BJ (cell line): ENCODE measurements at places on chromosomes 11 and 22.

DNA sequence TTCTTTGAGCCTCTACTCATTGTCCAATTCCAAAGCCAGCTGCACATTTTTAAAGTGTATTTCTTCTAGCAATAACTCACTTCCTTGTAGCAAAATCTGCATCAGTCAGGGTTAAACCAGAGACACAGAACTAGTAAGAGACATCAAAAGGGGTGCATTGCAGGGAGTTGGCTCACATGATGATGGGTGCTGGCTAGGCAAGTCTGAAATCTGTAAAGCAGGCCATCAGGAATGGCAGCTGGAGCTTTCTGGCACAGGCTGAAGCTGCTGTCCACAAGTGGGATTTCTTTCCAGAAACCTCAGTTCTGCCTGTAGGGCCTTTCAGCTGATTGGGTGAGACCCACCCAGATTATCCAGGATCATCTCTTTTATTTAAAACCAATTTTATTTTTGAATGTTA lies 698.1 kb downstream of the NTM start:
- no peak for DNase-seq

DNA sequence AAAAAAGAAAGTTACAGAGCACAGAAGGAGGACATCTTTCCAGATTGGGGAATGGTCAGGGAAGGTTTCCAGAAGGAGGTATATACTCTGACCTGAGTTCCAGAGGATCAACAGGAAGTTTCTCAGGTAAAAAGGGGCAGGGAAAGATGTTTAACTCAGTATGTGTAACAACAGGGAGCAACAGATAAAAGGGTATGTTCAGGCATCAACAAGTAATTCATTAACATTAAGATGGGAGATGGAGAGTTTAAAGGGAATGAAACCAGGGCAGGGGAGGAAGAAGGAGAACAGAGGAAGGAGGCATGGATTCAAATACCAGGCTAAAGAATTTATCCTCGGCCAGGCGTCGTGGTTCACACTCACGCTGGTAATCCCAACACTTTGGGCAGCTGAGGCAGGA lies 2.5 kb upstream of the DENND5A start:
- no peak for DNase-seq

DNA sequence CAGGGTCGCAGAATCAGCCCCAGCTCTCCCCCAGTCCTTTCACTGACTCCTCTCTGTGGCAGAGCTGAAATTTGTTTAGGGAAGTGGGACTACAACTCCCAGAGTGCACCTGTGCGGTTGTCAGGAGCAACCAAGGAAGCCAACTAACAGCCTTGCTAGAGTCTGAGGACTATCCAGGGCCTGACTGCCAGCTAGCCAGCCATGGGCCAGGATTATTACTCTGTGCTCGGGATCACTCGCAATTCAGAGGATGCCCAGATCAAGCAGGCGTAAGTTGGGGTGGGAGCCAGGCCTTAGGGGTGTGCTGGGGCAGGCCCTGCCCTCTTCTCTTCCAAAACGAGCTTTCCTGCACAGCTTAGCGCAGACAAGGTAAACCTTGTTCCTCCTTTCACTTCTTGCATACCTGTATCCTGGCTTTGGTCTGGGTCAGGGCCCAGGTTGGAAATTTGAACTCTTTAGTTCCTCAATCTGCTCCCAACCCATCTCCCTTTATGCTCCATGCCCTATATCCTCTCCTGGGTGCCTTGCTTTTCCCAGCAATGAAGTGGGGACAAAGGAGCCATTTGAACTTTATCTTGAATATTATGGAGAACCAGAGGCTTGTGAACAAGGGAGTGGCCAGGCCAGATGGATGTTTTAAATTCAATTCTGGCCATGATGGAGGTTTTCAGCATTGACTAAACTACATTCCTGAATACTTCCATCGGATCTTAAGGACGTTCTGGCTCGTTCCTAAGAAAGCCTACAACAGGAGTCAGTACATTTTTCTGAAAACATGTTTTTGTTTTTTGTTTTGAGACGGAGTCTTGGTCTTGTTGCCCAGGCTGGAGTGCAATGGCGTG lies at the start of gene DNAJB13:
DNAJB13 (plus strand) TSS at position 158 of the 842 bp plus-strand sequence; CDS start at position 202, 44 bp downstream.
- DNase-seq, result no peak

DNA sequence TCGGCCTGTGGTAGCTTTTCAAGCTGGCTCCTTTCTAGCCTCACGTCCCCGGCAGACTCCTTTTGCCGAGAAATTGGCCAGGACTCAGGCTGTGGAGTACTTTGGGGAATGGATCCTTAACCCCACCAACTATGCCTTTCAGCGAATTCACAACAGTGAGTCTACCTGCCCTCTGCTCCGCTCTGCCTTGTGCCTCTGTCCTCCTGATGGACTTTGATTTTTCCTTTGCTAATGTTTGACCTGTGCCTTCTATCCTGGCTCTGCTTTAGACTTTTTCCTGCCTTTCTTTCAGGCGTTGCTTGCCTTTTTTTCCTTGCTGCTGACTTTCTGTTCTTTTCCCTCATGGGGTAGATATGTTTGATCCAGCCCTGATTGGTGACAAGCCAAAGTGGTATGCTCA lies 12.5 kb downstream of the MADD start:
- no peak for DNase-seq

DNA sequence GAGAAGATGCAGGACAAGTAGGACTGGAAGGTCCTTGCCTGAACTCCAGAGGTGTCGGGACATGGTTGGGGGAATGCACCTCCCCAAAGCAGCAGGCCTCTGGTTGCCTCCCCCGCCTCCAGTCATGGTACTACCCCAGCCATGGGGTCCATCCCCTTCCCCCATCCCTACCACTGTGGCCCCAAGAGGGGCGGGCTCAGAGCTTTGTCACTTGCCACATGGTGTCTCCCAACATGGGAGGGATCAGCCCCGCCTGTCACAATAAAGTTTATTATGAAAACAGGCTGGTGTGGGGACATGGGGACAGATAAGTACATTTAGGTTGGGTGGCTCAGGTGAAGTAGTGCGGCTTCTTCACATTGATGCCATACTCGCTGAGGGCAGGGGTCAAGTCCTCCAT lies 1.4 kb downstream of the TAF10 start:
- DNase-seq, result no peak

DNA sequence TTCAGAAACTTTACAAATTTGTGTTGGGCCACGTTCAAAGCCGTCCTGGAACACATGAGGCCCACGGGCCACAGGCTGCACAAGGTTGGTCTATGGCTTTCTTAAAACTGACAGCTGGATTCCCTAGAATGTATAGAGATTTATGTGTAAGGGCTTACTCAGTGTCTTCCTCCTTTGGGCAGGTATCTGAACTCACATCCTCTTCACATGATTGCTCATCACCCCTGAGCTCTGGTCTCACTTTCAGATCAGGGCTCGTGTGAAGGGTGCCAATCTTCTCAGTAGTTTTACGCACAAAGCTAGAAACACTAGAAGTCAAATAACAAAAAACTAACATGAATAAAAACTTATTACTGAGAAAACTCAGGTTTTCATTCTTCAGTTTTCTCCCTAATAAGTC lies 27.1 kb downstream of the HPS5 start:
- DNase-seq, result no peak
